Brain pericyte (primary cell): ENCODE measurements at places on chromosomes 1 and 21.

- no peak for DNase-seq
These were observed 10.3 kb upstream of the SLC30A10 start for GRCh38 chr1:219938706-219939105.

GRCh38 chr1:21911205-21912001 is 25.7 kb downstream of the HSPG2 start:
- DNase-seq: no peak

GRCh38 chr1:65691152-65691900 is 101.4 kb upstream of the PDE4B start:
- DNase-seq: no peak

DNA sequence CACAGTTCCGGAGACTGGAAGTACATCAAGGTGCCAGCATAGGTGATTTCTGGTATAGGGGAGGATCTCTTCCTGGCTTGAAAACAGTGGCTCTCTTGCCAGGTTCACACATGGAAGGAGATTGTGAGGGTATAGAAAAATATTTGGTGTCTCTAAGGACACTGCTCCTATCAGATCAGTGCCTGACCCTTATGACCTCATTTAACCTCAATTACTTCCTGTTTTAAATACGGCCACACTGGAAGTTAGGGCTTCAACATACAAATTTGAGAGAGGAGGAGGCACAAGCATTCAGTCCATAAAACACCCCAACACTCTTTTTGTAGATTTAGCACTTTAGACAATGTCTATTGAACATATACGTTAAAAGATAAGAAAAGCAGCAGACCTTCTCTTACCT is 37.0 kb downstream of the COL6A1 start:
- no peak for DNase-seq

DNA sequence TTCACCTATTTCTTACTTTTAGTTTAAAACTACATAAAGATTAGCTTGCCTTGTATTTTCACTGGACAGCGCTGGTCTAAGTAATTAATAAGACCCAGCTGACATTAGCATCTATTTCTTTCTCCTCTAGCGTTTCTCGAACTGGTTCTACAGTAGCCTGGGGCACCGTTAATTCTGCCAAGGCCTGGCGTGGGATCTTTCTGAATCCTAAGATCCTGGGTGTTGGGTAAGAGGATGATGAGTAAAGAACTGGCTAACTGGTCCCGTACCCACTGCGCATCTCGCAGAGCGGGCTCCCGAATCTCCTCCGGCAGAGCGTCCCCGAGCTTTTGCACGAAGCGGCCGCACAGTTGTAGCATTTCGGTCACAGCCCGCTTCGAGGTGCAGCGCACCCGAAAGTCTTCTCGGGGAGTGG is 309 bp downstream of the NSL1 start:
- no peak for DNase-seq

DNA sequence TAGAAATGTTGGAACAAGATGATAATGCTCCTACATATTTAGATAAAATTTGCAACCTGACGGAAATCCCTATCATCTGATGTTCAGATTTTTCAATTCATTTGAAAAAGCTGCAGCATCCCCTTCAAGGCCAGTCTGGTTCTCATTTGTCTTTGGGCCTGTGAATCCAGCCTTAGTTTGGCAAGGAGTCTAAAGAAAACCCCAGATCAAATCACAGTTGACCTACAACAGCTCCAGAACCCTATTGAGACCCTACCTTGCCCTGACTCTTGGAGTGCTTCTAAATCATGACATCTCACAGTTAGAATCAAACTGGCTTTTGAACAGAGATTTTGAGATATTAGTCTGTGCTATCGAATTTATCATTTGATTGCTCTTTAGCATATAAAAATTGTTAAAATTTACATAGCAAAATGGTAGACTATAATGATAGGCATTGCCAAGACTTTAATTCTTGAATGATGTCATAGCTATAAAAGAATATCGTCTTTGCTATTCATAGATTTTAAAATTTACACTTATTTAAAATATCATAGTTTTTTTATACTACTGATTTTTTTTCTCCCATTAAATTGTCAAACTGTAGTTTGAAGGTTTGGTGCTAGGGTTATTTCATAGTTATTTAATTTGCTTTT is 2.2 kb downstream of the PPP2R5A start:
- no peak for DNase-seq

GRCh38 chr1:10903821-10904220 is 107.4 kb upstream of the CASZ1 start:
- no peak for DNase-seq

DNA sequence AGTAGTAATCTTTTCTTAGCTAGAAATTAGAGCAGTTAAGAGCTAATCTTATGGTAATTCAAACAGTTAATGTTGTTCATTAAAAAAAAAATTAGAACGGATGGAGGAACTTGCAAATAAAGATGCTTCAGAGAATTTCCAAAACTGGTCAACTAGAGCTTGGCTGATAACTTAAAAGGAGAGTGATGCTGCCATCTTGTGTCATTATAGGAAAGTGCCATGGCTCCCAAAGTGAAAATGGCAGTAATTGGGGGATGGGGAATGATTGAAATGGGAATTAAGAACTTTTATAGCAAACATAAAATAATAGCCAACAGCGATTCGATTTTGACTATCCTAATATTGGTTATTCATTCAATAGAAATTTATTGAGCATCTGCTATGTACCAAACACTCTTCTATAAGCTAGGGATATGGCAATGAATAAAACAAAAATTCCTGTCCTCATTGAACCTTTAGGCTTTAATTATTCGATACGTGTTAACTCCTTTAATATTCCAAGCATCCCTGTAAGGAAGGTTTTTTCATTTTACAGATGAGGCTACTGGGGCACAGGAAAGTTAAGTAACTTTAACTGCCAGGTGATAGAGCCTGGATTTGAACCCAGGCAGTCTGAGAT is 5.7 kb upstream of the PLPP3 start:
- no peak for DNase-seq

DNA sequence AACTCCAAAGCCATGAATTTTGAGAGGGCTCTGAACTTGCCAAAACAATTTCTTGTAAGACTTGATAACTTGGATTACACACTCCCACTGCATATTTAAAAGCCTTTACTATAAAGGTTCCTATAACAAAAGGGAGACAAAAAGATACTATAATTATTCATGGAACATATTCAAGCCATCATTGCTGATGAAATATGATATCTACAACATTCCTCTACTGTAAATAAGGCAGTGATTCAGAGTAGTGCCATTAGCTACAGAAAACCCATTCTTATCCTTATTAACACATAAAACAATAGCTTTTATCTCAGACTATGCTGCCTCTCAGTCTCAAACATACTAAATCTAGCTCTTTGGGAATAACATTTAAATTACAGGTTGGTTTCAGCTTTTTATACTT is 675.5 kb upstream of the CXADR start:
- DNase-seq: no peak

GRCh38 chr1:9400425-9401079 is 107.9 kb downstream of the SPSB1 start:
- no peak for DNase-seq

DNA sequence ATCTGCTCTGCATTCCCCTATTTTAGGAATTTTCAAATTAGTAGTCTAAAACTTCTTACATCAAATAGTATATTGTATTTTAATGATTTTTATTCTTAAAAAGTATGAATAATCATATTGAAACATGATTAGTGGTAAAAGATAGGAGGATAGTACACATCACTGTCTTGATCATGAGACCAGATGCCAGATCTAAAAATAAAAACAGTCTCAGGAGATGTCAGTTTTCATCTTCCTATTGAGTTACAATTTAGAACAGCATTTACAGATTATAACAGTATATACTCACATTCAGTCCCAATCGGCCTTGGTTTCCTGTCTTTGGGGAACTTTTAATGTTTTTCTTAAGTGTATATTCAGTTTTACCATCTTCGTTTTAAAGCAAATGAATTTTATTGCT is 95.9 kb downstream of the USP25 start:
- DNase-seq: no peak

DNA sequence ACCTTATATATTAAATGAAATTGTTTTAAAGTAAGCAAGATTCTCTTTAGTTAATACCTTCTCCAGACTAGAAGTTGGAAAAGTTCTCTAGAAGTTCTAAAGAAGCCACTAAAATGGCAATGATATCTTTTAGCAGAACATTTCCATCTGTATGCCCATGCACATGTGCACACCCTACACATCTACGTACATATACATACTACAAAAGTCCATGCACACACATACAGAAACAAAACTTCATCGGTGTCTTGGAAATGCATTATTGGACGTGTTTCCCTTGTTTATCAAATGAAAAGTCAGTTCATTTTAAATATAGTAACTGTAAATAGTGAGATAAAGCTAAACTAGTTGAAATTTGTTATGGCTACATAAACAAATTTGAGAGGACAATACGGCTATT is 114.4 kb downstream of the KCNT2 start:
- no peak for DNase-seq

- DNase-seq: no peak
These were observed 22.0 kb downstream of the UBIAD1 start for GRCh38 chr1:11294951-11295350.

GRCh38 chr1:178341261-178341956 is 155.4 kb downstream of the CLEC20A start:
- peak; percentile 29 for DNase-seq

- DNase-seq: no peak
These were observed 483 bp downstream of the YBEY start for GRCh38 chr21:46286648-46287002.

DNA sequence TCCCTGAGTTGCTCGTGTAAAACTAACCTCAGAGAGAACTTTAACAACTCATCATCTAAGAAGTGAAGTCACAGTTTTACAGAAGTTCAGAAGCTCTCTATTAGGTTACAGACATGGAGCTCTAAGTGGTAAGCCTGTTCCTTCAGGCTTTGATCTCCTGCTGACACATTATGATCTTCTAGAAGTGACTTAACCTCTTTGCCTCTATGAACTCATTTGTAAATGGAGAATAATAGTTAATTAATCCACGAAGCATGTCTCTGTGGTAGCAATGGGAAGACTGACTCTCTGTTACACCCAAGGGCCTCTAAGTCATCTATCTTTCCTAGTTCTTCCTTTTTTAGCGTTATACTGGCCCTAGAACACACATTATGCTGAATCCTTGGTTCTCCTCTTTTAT is 157.9 kb upstream of the NRIP1 start:
- DNase-seq: no peak

GRCh38 chr21:17250778-17251241 is 262.0 kb upstream of the CXADR start:
- DNase-seq: peak; percentile 47

- no peak for DNase-seq
These were observed 1.0 kb downstream of the APOBEC4 start for GRCh38 chr1:183652107-183652506.

- peak; percentile 77 for DNase-seq
These were observed 21.8 kb downstream of the MIS18A start for GRCh38 chr21:32256873-32257620.

DNA sequence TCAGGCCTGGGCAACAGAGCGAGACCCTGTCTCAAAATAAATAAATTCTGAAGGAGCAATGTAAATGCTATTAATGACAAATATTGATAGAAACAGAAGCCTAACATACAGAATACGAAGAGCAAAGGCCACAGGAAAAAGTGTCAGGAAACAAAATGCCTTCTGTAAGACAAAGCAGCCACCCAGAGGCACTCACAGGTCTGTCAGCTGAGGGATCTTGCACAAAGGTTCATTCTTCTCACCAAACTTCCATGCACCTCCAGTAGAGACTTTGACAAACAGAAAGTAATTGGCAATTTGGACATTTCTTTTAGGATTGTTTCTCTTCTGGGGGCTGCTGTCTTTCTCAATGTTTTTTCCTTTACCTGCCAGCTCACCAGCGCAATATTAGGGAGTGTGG is 1.2 kb upstream of the ALDH9A1 start:
- DNase-seq: no peak

- DNase-seq: no peak
These were observed 50.1 kb downstream of the COQ8A start for GRCh38 chr1:226990133-226990716.

GRCh38 chr1:167440345-167440744 is 78.0 kb downstream of the CD247 start:
- no peak for DNase-seq

DNA sequence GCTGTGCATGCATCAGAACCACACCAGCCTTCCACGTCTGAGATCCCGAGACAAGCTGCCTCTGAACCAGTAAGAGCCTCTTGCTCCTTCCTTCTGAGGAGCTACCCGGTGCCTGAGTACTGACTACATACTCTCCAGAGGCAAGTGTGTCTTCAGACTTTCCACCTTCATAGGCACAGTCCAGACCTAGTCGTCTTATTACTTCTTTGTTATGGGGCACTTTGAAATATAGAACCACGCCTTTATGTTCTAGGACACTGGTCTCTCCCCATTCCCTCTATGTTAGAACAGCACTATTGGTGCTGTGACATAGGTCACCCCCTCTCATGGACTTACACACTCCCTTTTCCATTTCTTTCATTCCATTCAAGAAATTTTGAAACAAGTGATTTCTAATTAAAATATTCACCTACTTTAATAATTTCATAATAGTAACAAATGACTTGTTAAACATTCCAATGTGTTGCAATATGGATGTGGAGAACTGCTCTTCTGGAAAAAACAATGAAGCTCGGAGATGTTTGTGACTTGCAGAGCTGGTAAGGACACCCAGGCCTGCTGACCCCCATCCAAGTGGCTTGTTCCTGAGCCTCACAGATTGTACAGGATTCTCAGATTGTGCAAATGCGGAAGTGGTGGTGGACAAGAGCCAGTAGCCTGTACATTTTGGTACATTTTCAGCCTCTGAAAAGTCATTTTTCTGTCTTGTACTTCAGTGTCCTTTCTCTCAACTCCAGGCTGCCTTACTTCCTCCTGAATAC is 76.1 kb upstream of the SIPA1L2 start:
- no peak for DNase-seq

DNA sequence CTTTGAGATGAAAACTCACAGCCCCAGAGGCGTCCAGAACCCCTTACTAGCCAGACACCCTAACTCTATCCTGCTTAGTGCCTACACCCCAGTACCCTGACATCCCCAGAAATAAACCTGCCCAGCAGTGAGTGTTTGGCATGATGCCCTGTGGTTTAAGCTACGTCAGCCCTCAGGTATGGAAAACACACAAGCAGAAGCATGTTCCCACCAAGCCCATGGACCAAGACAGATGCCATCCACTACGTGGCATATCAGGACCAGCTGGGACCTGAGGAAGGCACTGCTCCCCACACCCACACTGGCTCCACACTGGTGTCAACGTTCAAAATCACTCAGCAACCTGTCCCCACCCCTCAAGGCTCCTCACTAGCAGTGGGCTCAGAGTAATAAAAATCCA is 116.4 kb downstream of the SYT2 start:
- no peak for DNase-seq

DNA sequence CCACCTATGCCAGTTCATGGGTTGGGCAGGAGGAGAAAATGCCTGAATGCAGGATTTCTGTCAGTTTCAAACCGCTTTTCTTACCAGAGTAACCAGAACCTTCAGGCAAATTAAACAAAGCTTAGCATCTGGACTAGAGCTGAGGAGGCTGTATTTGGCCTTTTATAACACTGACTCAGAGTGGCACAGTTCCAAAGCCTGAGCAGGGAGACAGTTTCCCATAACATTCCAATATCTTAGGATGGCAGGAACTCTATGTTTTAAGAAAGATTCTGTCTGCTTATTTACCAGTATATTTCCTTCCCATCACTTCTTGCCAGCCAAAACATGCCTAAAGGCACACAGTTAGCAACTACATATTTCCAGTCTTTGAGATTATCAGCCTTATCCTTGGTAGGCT is 46.8 kb downstream of the UBR4 start:
- DNase-seq: no peak
